Ammon's horn (tissue), 1 donor: ENCODE measurements at places on chromosomes 5 and 9.

GRCh38 chr9:96449523-96449844, 485 bp upstream of the HABP4 start:
- DNase-seq, result no peak

DNA sequence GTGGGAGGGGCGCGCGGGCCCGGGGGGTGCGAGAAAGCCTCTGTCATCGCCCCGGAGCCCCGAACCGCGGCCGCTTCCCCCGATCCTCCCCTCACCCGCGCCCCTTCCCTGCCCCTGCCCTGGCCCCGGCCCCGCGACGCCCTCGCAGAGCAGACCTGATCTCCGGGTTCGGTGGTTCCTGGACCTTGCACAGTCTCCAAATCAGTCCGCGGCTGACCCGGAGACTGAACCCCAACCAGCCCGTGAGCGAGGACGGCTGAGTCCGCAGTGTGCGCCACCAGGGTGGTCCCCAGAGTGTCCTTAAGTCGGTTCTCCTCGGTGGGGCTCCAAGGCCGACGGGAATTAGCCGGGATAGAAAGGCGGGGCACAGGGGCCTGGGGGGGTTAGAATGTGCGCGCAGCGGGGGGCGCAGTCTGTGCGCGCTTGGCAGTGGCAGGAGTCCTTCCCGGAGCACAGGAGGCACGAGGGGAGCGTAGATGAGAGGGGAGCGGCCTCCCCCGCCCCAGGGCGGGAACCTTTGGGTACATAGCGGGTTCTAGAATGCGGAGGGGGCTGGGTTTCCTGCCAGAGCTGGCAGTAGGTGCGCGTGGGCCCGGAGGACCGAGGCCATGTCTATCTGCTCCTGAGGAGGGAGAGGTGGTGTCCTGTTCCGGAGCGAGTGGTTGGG, 779 bp downstream of the PKN3 start:
- no peak for DNase-seq

DNA sequence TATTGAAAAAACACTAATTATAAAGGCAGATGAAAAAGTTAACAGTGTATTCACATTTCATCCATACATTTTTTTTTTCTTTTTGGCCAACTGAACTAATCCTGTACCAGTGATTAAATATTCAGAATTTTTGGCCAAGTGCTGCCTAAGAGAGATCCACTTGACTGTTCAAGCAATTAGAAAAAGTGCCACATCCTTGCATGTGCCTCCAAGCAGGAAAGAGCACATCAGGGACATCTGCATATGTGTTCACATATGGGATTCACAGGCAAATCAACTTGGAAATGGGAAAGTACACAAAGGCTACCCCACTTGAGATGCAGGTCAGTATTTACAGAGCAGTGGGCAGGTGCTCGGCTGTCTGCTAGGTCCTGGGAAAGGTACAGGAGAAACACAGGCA, 163.3 kb upstream of the LHFPL2 start:
- DNase-seq, result no peak

GRCh38 chr5:105616599-105616998, 2054.0 kb upstream of the NUDT12 start:
- no peak for DNase-seq

- peak; percentile 82 for DNase-seq
Observed at GRCh38 chr5:31855134-31856040, 216.5 kb downstream of the PDZD2 start.

GRCh38 chr5:157463081-157463480, 3.1 kb downstream of the NIPAL4 start:
- no peak for DNase-seq

DNA sequence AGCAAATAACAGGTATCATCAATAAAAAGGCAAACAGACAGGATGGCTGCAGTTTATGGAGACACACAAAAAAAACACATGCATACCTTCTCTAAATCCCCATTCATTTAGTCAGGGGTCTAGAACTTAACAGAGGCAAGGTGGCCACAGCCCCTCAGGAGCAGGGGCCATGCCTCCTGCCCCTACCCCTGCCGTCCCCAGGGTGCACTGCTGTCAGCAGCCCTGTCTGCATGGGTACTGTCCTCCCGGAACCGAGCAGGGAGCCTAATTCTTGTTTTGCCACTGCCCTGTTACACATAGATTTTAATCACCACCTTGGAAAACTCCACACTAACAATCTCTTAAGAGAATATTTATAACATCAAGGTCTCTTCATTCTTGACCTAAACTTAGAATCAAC, 39.0 kb downstream of the ADAMTS12 start:
- no peak for DNase-seq

DNA sequence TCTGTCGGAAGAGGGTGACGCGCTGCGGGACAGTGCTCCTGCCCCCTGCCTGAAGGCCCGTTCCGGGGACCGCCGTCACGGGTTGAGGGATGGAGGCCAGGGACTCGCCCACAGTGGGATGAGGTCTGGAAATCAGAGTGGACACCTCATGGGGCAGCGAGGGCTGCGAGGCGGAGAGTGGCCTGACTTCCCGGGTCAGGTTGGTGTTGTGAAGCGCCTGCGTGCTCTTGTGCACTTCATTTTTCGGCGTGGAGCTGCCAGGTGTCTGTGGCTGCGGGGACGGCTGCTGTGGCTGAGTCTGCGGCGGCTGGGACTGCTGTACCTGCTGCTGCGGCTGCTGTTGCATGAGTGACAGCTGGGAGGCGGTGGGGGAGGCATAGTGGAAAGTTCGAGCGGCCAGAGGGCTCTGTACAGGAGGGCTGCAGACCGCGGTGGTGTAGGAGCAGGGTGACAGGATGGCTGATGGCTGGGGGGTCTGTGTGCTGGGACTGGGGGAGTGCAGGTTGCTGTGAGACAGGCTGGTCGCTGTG, 434.1 kb downstream of the HCN1 start:
- DNase-seq, result no peak

DNA sequence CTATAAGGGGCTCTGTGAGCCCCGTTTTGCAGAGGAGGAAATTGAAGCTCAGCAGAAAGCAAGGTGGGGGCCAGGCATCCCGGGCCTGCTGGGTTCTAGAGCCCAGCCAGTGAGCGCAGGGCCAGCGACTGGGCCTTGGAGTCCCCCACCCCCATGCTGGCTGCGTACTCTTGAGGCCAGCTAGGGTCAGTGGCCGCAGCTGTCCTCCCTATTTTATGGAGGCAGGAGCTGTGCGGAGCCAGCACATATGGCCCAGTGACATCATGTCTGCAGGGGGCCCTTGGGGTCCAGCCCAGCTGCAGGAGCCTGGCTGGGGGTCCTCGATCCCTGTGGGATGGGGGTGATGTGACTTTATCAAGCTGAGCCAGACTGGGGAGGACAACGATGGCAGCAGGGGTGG, 71.3 kb downstream of the HMCN2 start:
- DNase-seq, result no peak

DNA sequence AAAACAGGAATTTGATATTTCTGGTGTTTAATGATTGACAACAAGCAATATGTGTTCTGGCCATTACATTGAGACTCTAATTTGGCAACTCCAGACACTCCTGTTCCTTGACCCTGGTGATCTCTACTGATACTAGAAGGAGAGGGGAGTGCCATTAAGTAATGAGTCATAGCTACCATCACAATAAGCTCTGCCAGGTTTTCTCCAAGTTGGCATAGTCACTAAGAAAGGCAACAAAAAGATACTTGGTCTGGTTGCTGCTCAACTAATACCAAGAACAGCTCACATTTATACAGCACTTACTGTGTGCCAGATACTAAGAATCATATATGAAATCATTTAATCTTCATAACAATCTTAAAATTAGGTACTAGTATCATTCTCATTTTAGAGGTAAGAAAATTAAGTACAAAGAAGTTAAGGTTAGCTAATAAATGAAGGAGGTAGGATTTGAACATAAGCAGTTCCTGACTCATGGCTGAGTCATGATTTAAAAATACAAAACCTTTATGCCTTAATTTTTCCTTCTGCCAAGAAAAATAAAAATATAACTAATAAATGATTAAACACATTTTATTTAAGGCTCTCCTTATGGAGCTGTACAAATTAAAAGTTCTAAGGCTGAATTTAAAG, 19.9 kb upstream of the PRXL2C start:
- DNase-seq, result no peak

GRCh38 chr9:92917176-92917800, 30.0 kb upstream of the FGD3 start:
- peak; percentile 9 for DNase-seq

DNA sequence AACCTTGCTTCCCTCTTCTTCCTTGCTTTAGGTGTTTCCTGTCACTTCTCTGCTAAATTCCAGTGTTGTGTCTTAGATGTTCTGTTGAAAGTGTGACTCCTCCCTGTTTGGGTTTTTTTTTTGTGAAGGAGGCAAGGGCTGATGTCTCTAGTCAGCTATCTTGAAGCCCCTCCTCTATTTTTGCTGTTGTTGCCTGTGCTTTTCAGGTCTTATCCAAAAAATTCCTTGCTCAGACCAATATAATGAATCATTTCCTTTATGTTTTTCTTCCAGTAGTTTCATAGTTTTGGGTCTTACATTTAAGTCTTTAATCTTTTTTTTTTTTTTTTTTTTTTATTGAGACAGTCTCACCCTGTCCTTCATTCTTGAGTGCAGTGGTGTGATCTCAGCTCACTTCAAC, 22.3 kb downstream of the RIC1 start:
- DNase-seq, result no peak

- peak; percentile 62 for DNase-seq
Observed at GRCh38 chr5:87121304-87122150, 146.2 kb upstream of the RASA1 start.

DNA sequence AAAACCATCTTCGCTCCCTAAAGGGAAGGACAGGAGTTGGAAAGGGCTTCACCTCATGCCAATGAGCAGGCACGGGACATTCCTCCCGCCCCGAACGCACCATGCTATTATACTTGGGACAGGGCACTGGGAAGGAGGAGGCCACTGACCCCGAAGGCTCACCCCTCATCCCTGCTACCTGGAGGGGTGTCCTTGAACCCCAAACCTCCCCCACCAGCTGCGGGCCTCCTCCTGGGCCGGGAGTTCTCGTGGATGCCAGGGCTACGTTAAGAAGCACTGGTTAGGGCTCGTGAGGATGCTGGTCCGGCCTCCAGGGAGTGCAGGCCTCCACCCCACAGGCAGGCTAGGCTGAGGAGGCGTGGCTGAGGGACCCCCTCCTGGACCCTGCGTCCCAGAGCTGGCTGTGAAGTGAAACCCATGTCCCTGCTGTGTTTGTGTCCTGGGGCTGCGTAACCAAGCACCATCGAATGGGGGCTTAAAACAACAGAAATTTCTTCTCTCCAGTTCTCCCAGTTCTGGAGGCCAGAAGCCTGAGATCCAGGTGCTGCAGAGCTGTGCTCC, 111.0 kb upstream of the SARDH start:
- DNase-seq, result no peak

DNA sequence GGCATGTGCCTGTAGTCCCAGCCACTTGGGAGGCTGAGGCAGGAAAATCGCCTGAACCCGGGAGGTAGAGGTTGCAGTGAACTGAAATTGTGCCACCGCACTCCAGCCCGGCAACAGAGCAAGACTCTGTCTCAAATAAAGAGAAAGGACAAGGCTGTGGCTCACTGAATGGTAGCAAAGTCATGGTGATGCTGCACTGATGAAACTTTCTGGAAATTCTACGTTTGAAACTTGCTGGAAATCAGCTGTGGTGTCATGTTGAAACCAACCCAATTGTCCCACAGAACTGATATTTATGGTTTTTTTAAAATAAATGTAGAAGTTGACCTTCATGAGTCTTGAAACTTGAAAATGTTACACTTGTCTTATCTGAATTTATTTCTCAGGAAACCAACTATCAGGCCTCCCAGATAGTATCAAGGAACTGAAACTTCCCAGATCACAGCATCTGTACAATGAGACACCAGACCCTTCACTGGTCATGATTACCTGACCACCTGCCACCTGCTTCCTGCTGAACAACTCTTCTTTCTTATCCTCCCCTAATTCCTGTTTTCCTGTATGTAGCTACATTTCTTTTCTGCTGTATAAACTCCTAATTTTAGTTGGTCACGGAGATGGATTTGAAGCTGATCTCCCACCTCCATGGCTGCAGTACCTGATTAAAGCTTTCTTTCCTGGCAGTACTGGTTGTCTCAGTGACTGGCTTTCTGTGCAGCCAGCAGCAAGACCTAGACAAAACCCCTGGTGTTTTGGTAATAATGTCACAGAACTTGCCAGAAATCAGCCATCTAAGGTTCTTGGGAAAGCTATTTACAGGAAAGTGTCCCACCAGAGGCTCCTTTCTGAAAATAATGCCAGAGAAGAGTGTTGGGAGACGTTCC, 5.6 kb upstream of the TBC1D13 start:
- no peak for DNase-seq

- DNase-seq, result no peak
Observed at GRCh38 chr9:89501311-89501898, 3.5 kb upstream of the SEMA4D start.

DNA sequence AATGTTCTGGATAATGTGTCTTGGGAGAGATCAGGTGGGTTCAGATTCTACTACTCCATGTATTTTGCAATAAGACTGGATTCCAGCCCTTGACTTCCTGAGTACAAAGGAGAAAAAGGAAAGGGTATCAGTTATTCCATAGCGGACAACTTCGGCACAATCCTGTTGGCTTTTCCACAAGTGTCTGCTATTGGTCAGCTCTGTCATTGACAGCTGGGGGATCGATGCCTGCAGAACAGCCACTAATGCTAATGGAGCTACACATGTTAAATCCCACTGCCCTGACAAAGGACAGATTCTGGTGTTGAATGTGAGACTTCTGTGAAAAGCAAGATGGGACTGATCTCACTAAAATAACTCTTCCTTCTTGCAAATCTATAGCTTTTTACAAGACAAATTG, 41.2 kb downstream of the IZUMO3 start:
- no peak for DNase-seq

- DNase-seq, result no peak
Observed at GRCh38 chr5:133425222-133425621, 187.1 kb downstream of the FSTL4 start.

GRCh38 chr9:131178382-131178781, 53.0 kb downstream of the NUP214 start:
- DNase-seq, result peak; percentile 83

GRCh38 chr9:34536685-34537084, 13.9 kb upstream of the ENHO start:
- DNase-seq, result no peak

- DNase-seq, result no peak
Observed at GRCh38 chr9:85713897-85714296, 27.9 kb downstream of the AGTPBP1 start.

DNA sequence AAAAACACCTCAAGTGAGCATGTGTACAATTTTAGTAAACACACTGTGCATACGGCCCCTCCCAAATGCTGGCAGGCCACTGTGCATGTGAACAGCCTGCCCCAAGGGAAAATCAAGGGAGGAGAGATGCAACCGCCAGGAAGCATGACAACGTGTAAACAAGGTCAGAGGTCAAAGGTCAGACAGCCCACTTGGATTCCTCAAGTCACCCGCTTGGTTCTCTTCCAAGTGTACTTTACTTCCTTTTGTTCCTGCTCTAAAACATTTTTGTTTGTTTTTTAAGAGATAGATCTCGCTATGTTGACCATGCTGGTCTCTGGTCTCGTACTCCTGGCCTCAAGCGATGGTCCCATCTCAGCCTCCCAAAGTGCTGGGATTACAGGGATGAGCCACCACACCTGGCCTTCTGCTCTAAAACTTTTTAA, 126.7 kb upstream of the SHB start:
- DNase-seq, result no peak

DNA sequence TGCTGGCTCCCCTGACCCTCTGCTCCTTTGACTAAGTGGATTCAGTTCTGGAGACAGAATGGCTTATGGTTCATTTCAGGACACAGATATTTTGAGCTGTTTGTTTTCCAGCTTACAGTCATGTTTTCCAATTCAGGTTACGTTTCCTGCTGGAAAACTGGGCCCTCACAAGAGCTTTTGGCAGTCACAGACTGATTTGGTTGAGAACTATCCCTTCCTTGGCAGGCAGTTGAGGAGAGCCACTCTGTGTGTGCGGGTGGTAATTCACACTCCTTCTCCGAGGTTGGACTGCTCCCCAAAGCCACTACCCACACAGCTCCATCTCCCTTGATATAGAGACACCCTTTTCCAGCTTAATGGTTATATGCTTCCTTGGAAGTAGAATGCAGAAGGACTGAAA, 534.5 kb downstream of the TMEM38B start:
- peak; percentile 61 for DNase-seq
